Left lung (tissue), 14 donors: ENCODE measurements at places on chromosomes 11 and 22. TPM values are rescaled to one million over a fixed set of nuclear protein-coding genes. Genes with fewer than 3 reads are reported as not detected.
A peak's percentile ranks its signal among the peaks of the same experiment; 100 is the strongest.

DNA sequence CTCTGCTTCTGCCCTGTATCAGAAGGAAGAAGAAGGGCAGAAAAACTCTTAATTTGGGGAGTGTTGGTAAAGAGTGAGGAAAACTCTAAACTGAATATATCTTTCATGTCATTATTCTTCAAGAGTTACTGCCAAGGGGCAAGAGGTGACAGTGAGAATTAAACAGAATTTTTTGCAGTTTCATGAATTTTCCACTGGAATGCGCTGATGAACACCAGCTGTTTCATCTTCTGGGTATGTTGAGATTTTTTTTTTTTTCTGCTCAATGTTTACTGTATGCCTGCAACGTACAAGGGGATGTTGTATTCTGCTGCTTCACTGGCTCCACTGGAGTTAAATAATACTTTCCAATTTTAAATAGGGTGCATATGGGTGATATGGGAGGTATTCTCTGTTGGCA is 117.8 kb downstream of the FAM76B start:
- H3K27me3 ChIP-seq, result no peaks in the 10 kb centered on the region
- DNase-seq, result peak; percentile 89
- no peak overlapping the region for H3K4me3 ChIP-seq
- H3K36me3 ChIP-seq, result no peaks in the 10 kb centered on the region
- no peak overlapping the region for H3K27ac ChIP-seq

DNA sequence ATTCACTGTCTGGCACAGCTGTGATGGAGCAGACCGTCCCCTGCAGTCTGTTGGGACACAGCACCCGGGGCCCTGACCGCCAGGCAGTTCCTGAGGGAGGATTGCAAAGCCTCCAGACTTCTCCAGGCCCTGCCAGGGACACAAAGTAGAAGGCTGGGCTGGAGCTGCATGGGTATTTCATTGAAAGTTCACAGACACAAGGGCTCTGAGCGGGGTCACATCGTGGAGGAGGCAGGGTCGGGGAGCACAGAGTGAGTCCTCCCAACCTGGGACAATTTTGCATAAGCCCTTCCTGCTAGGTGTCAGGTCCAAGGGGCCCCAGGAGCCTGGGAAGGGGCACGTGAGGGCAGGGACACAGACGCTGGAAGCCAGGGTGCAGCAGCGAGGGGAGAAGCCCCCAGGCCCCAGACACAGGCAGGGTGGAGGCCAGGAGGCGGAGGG is 15.7 kb downstream of the IFITM10 start:
- no peaks in the 10 kb centered on the region for H3K36me3 ChIP-seq
- no peak overlapping the region for H3K4me3 ChIP-seq
- no peak overlapping the region for H3K27ac ChIP-seq
- H3K4me1 ChIP-seq, result no peaks in the 10 kb centered on the region
- H3K27me3 ChIP-seq, result peaks cover 9% of the 10 kb centered on the region

- H3K27me3 ChIP-seq, result no peaks in the 10 kb centered on the region
- no peaks in the 10 kb centered on the region for H3K36me3 ChIP-seq
- no peaks in the 10 kb centered on the region for H3K4me1 ChIP-seq
- H3K27ac ChIP-seq, result no peak overlapping the region
- no peak for DNase-seq
Observed at GRCh38 chr11:22702031-22702430, 35.6 kb downstream of the GAS2 start.

DNA sequence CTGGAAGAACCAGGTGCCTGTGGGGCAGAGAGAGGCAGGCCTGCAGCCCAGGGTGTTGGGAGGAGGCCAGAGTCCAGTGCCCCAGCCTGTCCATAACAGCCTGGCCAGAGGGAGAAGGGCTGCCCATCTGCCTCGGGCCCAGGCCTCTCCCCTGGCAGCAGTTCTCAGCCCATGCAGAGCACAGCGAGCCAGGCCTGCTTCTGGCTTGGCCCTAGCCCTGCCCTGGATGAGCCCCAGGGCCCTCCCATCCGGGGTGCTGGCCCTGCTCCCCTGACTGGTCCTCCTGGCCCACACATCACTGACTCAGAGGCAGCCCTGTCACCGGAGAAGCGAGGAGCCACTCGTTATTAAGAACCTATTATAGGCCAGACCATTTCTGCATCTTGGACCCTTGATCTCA is 19.7 kb upstream of the MYRF start:
- no peak overlapping the region for H3K4me3 ChIP-seq
- no peak for DNase-seq
- H3K27ac ChIP-seq, result no peak overlapping the region

DNA sequence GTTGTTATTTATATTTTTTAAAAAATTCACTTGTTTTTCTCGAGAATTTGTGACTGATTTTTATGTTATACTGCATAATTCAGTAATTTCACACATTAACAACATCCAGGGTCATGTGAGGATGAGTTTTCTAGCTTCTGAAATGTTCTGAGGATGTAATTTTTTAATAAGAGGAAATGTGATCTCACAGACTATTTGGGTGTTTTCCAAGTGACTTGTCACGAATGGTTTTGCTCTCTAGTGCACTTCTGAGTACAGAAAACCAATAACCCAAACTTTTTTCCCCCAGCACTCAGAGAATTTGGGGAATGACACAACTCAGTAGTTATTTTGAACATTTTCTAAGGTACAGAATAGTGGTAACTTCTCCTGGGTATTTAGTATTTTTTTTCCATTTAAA is 821.1 kb upstream of the ARHGAP42 start:
- H3K4me3 ChIP-seq, result no peak overlapping the region
- no peaks in the 10 kb centered on the region for H3K36me3 ChIP-seq
- H3K27me3 ChIP-seq, result no peaks in the 10 kb centered on the region
- no peak for DNase-seq

SLC43A1 gene
- 11.8 TPM for total RNA-seq

CNTF gene
- total RNA-seq, result 1.9 TPM

GRCh38 chr22:29517215-29517908 is 36.2 kb downstream of the THOC5 start:
- H3K4me1 ChIP-seq, result no peaks in the 10 kb centered on the region
- no peak for DNase-seq
- no peak overlapping the region for H3K27ac ChIP-seq
- H3K36me3 ChIP-seq, result peaks cover 100% of the 10 kb centered on the region
- H3K4me3 ChIP-seq, result no peak overlapping the region

TREH gene
- total RNA-seq, result not detected

GRCh38 chr11:73321604-73322381 is 13.7 kb downstream of the ARHGEF17 start:
- peaks cover 82% of the 10 kb centered on the region for H3K4me1 ChIP-seq
- H3K27me3 ChIP-seq, result no peaks in the 10 kb centered on the region
- DNase-seq, result no peak

DNA sequence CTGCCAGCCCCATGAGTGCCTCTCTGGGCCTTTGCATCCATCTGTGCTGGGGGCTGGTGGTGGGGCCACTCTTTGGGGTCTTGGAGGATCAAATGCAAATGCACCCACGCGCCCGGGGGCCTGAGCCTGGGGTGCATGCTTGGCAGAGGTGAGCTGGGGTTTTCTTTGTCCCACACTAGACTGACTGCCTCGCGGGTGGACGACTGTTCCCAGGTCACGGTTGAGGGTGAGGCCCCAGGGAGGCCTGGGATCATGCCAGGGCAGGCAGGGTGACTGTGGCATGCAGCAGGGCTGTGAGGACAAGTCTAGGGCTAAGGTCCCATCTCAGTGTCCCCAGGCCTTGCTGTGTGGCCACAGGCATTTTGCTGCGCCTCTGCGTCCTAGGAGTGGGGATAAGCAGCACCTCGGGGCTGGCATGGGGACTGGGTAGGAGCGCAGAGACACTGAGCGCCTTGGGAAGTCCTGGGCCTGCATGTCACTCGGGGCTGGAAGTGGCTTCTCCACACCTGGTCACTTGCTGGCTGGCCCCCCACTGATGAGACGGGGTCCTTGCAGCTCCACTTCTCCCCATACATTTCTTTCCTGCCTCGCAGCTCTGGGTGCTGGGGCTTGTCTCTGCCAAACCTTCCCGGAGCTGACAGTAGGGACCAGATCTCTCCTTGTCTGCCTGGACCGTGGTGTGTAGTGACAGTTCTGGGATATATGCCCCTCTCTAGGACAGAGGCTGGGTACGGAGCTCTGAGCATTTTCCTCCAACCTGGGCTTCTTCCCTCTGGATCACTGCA is 133.1 kb downstream of the CTTN start:
- no peaks in the 10 kb centered on the region for H3K27me3 ChIP-seq
- H3K4me3 ChIP-seq, result no peak overlapping the region
- no peak for DNase-seq
- no peak overlapping the region for H3K27ac ChIP-seq

DNA sequence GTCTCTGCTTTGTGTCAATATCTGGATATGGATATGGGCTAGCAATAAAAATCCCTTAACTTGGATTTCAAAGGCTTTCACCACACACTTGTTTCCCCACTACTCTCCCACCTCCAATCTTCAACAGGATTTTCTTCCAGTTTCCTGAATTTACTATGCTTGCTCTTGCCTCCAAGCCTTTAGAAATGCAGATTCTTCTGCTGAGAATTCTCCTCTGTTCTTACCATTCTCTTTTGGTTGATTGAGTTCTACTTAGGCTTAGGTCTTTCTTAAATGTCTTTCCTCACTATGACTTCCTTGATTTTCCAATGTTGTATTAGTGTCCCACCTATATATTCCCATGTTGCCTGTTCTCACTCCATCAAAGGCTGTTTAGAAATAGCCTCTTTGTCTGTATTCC is 1502.4 kb upstream of the TENM4 start:
- H3K36me3 ChIP-seq, result no peaks in the 10 kb centered on the region
- no peaks in the 10 kb centered on the region for H3K27me3 ChIP-seq
- no peak overlapping the region for H3K4me3 ChIP-seq
- DNase-seq, result no peak
- no peaks in the 10 kb centered on the region for H3K4me1 ChIP-seq
- H3K27ac ChIP-seq, result no peak overlapping the region

GRCh38 chr11:127639916-127640315 is 639.3 kb upstream of the KIRREL3 start:
- no peaks in the 10 kb centered on the region for H3K36me3 ChIP-seq
- H3K4me1 ChIP-seq, result no peaks in the 10 kb centered on the region
- H3K27me3 ChIP-seq, result no peaks in the 10 kb centered on the region
- DNase-seq, result no peak
- no peak overlapping the region for H3K4me3 ChIP-seq

ACAT1 gene
- total RNA-seq, result 70.0 TPM

- DNase-seq, result no peak
- peak overlapping the region; percentile 47 for H3K27ac ChIP-seq
- H3K4me3 ChIP-seq, result no peak overlapping the region
- H3K36me3 ChIP-seq, result no peaks in the 10 kb centered on the region
Observed at GRCh38 chr11:132058211-132058772, 687.9 kb downstream of the NTM start.

DNA sequence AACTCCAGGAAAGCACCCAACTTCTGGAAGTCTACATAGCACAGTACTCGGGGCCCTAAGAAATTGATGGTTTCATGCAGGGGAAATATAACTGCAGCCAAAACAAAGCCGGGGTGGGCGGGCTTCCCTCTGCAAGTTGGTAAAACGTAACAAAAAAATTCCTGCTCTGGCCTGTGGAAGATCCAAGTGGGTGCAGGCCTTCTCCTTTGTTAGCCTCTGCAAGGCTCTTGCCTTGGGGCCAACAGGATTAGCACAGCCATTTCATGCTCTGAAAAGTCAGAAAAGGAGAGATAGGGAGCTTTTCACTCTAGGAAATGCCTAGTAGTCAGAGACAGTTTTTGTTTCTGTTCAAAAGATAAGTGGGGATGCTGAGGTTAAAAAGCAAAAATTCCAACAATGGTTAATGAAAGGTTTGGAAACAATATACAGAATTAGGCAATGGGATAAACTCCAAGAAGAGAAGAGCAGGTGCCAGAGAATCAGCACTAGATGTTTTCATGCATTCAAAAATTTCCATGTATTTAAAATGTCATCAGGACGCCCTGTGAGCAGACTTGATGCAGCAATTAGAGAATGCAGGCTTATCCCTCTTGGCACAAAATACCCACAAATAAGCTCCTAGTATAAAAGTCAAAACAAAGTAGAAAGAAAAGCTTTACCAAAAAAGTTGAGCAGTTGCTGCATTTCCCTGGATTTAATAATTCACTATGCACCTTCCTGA is 72.3 kb upstream of the CHRM4 start:
- peaks cover 15% of the 10 kb centered on the region for H3K36me3 ChIP-seq
- DNase-seq, result no peak
- H3K27ac ChIP-seq, result no peak overlapping the region

DNA sequence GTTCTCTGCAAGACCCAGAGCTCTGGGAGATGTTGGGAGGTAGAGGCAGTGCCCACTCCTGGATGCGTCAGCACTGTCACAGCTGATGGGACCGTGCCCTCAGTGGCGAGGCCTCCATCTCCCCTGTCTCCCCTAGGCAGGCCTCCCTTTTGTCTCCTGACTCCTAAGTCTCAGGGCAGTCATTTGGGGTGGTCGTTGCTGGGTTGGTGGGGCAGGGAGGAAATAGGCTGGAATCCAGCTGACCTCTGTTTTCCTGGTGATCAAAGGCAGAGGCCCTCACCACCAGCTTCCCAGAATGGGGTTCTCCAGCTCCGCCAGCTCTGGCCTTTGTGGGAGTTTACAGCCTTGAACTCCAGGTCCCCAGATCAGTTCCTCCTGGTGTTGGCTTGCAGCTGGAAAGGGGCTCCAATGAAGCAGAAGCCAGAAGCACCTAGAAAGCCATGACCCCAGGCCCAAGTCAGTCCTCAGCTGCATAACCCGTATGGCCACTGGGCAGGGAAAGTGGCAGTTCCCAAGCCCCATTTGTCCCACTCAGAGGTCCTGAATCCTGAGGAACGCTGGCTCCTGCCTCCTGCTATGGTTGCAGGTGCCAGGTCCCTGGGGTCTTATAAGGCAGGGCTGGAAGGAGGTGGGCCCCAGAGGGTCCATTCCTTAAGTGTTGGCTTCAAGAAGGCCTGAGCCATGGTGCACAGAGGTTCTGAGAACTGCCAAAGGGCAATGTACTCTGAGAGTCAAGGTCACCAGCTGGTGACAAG is 7.3 kb upstream of the FXYD2 start:
- no peak overlapping the region for H3K27ac ChIP-seq
- no peaks in the 10 kb centered on the region for H3K27me3 ChIP-seq
- peaks cover 55% of the 10 kb centered on the region for H3K4me1 ChIP-seq
- H3K36me3 ChIP-seq, result no peaks in the 10 kb centered on the region
- no peak for DNase-seq

NXPE1 gene
- total RNA-seq, result not detected

DNA sequence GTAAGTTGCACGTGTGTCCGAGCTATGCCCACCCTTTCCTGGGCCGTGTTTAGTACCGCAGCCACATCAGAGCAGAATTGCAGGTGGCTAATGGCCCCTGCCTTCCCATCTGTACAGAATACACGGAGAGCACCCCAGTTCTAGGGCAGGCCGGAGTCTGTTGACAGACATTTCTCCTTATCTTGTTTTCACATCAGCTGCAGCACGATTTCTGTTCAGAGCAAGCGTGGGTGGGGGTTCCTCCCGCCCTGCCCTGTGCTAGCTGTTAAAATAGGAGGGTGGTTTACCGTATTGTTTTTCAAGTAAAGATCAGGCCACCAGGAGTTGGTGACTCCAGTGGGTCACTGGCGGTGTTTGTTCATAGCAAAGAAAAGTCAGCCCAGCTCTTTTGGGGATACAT is 41.1 kb downstream of the UBASH3B start:
- no peak for DNase-seq
- H3K36me3 ChIP-seq, result no peaks in the 10 kb centered on the region
- no peak overlapping the region for H3K4me3 ChIP-seq
- H3K27me3 ChIP-seq, result no peaks in the 10 kb centered on the region

GRCh38 chr11:64219354-64219684 is 6.7 kb downstream of the TRPT1 start:
- no peaks in the 10 kb centered on the region for H3K4me1 ChIP-seq
- no peak overlapping the region for H3K27ac ChIP-seq
- no peak overlapping the region for H3K4me3 ChIP-seq
- H3K27me3 ChIP-seq, result no peaks in the 10 kb centered on the region
- H3K36me3 ChIP-seq, result peaks cover 98% of the 10 kb centered on the region
- no peak for DNase-seq
